ENCODE measurements at places on chromosomes 1 and 21.

DNA sequence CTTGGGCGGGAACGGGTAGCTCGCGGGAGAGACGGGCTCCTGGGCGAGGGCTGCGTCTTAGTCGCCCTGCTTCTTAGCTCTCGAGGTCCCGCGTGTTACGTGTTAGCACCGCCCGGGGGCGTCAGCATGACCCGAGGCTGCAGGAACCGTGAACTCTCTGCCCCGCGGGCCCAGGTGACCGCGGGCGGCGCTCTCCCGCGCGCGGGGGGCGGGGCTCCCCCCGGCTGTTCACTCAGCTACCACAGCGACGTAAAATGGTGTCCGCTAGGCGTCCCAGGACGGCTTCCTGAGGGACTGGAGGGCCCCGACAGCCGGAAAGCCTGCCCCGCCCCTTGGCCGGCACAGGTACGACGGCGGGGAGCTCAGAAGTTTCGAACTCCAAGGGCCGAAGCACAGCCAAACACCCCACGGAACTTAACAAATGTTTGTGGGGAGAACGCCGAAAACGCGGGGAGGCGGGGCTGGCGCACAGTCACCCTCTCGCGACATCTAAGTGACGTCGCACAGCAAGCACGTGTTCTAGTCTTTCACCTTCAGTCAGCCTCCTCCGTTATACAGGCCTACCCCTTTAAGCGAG lies 780 bp upstream of the RBM15 start:
- no peak for DNase-seq

DNA sequence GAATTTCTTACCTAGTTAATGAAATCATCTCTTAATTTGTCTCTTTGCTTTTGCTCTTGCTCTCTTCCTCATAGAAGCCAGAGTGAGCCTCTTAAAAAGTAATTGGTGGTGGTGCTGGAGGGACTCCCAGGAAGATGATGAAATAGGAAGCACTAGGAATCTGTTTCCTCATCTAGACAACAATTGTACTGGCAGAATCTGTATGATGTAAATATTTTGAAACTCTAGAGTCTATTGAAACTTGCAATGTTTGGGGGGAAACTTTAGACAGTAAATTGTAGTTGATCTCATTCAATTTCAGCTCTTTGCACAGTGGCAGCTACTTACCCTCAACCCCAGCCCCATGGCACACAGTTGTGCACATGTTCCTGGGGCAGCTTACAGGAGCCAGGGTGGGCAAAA lies 10.6 kb downstream of the RGSL1 start:
- DNase-seq: no peak

GRCh38 chr1:92754000-92754718 lies 30.7 kb downstream of the EVI5 start:
- peak; percentile 78 for DNase-seq

- no peak for DNase-seq
These were observed 29.8 kb downstream of the ZYG11B start for GRCh38 chr1:52756020-52756419.

All from RPMI7951 (cell line).